Stimulated activated CD4-positive, alpha-beta T cell treated with anti-CD3 and anti-CD28 coated beads, Interleukin-15, amount 100 ng/mL, for 48 hours (primary cell): ENCODE measurements at places on chromosomes 16 and 17.

GRCh38 chr16:3029491-3030221 is 5.8 kb downstream of the THOC6 start:
- DNase-seq, result peak; percentile 51

DNA sequence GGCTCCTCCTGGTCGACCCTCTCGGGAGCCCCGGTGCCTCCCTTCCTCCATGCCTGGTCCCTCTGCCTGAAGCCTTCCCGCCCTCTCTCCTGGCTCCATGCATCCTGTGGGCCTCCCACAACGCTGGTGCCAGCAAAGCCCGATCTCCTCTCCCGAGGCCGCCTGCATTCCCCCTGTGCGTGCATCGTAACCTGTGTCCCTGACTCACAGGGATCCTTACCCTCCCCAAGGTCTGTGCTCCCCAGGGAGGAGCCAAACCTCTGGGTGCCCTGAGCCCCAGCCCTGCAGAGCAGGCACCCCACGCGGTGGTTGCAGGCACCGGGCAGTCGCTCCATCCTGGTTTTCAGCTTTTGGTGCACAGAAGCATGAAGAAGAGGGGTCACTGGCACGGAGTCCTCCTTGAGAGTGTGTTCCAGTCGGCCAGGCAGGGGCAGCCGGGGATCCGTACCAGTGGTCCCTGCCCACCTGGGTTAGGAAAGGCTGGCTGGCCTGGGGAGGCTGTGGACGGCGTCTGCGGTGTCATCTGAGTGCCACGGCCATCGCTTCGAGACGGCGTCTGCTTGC is 1.8 kb upstream of the ENPP7 start:
- no peak for DNase-seq

DNA sequence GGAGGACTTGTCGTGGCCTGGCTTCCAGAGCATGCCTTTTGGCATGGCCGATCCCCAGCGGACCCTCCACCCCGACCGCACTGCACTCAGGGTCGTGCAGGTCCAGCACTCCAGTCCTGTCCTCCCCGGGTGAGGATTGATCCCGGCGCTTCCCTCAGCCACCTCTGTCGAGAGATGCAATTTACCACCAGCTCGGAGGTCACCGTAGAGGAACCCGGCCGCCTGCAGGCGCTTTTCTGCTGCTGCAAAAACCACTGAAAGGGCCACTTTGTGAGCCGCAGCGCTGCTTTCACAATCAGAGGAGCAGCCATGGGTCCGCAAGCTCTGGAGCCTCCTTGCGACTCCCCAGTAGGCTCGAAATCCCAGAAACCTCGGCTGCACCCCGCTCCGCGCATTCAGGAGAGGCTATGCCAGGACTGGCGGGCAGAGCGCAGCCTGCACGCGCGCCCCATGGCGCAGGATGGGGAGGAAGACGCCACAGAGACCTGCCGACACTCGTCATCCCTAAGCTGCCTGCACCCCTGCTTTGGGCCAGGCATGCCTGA is 134.2 kb downstream of the HS3ST2 start:
- no peak for DNase-seq

- DNase-seq, result no peak
Measured at GRCh38 chr17:73358668-73359067, 46.9 kb upstream of the CDC42EP4 start.

- DNase-seq, result no peak
Measured at GRCh38 chr16:85165781-85166180, 53.5 kb upstream of the CIBAR2 start.

DNA sequence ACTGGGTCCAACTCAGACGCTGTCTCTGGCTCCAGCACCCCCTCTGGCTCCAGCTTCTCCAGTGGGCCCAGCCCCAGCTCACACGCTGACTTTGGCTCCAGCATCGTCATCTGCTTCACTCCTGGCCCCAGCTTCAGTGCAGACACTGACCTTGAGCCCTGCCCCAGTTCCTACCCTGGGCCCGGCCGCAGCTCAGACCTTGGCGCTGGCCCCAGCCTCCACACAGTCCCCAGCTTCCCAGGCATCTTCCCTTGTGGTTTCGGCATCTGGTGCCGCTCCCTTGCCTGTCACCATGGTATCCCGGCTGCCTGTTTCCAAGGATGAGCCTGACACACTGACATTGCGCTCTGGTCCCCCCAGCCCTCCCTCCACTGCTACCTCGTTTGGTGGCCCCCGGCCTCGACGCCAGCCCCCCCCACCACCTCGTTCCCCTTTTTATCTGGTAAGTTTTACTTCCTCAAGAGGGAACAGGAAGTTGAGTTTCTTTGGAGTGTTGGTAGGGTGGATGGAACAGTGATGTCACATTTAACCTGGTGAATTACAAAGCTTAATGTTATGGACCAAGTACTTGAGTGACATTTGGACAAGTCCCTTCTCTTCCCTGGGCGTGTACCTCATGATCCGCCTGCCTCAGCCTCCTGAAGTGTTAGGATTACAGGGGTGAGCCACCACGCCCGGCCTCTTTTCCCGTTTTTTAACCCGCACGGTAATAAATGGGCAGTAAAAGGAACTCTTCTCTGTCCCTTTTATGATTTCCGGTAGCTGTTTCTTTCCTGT is 23.4 kb upstream of the PHKG2 start:
- DNase-seq, result no peak

GRCh38 chr17:81120695-81121621 is 44.3 kb upstream of the PVALEF start:
- DNase-seq, result no peak

- DNase-seq, result no peak
Measured at GRCh38 chr16:19613834-19614233, 58.3 kb downstream of the VPS35L start.

- DNase-seq, result no peak
Measured at GRCh38 chr17:3035968-3036280, 27.5 kb downstream of the OR1D5 start.

- no peak for DNase-seq
Measured at GRCh38 chr17:77471984-77472461, 331.3 kb downstream of the SEC14L1 start.

DNA sequence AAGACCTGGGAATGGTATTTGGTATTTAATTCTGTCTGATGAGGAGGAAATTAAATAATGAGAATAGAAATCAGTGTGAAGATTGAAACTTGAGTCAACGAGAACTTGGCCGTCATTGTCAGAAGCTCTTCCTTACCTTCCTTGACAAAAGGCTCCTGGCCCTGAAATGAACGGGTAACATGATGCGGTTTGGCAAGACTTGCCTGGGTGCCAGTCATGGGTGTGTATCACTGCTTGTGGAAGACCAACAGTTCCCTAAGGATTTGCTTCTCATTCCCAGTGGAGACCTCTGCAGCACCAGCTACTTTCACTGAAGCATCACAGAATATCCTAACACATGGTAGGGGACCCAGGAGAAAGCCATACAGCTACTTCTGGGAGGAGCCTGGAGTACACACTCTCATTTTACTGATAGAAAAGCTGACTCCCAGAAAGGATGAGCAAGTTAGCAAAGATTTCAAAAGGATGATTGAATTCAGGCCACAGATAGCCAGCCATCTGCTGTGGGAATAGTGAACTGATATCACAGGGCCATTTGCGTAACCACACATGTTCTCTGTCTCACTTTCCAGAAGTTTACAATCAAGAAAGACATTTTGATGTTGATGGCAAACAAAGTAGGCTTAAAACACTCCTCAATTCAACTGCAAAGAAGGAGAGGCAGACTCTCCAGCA is 258.1 kb upstream of the SALL1 start:
- no peak for DNase-seq

DNA sequence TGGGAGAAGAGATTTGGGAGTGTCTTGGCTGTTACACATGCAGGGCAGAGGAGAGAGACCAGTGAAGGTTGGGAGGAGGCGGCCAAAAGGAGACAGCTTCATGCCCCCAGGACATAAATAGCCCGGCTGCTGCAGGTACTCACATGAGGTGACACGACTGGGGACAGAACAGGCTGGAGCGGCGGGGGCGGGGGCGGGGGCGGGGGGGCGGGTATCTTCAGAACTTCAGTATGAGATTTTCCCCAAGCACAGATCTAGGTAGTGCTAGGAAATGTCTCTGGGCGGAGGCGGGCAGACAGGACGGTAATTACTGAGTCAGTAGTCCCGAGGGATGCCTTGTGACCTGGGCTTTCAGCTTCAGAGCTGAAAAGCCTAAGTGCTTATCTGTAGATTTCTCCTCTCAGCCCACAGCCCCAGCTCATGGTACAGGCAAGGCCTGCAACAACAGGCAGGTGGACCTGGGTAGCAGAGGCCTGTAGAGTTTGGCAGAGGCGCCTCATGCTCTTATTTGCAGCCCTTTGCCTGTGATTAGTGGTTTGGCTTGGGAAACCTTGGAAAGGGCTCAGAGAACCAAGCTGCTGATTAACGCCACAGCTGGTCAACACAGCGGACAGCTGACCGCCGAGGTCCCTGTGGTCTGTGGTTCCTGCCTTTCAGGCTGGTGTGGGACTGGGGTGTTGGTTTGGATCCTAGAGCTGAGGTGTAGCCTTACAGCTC is 24.5 kb downstream of the UNK start:
- no peak for DNase-seq

- no peak for DNase-seq
Measured at GRCh38 chr17:61219460-61219859, 180.2 kb upstream of the TBX2 start.

DNA sequence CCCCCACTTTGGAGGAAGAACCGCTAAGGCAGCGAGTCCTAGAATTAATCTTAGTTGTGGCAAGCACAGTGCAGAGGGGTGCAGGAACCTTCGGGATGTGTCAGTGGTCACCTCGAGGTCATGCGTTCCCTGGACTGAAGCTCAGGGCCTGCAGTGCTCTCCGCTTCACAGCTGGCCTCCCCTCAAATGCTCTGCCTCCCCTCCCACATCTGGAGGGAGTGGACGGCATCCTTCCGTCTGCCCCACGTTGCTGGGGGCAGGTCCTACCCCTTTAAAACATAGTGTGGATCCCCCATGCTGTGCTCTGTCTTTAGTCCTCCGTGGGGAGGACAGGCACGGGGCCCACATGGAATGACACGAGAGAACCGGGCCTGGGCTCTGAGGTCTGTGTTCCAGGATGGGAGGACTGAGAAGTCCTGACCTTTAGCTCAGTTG is 99.5 kb upstream of the CDC42EP4 start:
- DNase-seq, result no peak

DNA sequence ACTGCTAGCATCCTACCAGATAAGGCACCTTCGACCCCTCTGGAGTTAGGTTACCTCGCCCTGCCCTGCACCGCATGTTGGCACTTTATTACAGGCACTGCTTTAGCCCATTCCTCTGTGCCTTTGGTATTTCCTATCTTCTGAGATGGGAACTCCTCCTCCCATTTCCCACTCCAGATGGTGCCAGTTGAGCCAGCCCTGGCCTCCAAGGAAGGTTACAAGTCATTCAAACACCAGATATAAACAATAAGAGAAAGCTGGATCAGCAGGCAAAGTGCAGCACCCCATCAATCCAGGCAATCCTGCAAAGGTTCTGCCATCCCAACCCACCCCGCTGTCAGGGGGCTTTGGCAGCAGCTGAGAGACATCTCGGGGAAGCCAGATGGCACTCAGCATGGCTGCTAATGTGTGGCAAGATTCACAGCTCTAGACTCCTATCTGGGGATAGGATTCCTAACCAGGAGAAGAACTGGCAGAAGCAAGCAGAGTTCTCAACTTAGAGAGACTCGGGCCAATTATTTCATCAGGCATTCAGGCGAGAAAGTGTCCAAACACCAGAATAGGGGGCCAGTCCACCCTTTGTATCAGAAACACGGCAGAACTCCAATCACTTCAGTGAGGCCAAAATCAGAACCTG is 113.0 kb downstream of the COPRS start:
- no peak for DNase-seq

- no peak for DNase-seq
Measured at GRCh38 chr17:67124450-67125148, 80.2 kb downstream of the CACNG1 start.

- DNase-seq, result no peak
Measured at GRCh38 chr17:37506678-37507077, 17.0 kb downstream of the DUSP14 start.

- no peak for DNase-seq
Measured at GRCh38 chr17:52297230-52298010, 138.9 kb upstream of the CA10 start.

DNA sequence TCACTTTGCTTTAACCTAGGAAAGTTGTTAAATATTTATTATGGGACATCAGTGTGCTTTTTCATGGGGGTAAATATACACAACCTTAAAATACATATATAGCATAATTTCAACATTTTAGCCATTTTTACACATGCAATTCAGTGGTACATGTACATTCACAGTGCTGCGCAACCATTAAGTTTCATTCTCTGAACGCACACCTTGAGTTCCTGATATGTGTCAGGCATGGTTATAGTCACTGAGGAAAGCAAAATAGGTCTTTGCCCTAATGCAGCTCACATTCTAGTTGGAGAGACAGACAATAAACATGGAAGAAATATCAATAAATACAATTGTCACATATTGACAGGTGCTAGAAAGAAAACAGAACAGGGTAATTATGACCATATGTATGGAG is 12.8 kb upstream of the CNEP1R1 start:
- DNase-seq, result no peak

- DNase-seq, result no peak
Measured at GRCh38 chr16:27224741-27225300, 21.5 kb downstream of the KDM8 start.

DNA sequence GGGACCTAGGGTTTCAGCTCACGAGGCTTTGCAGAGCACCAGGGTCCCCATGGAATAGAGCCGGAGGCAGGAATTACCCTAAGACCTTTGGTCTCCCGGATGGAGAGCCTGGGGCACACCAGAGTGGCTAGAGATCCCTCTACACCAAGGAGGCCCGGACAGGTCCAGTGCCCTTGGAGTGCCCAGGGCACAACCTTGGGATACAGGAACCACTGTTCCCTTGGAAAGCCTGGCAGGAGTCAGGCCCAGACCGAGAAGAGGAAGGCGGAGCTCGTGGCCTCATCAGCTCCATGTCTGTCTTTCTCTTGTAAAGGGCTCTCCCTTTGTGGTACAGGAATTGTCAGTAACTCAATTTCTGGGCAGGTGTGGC is 3.8 kb upstream of the DBNDD1 start:
- DNase-seq, result no peak

DNA sequence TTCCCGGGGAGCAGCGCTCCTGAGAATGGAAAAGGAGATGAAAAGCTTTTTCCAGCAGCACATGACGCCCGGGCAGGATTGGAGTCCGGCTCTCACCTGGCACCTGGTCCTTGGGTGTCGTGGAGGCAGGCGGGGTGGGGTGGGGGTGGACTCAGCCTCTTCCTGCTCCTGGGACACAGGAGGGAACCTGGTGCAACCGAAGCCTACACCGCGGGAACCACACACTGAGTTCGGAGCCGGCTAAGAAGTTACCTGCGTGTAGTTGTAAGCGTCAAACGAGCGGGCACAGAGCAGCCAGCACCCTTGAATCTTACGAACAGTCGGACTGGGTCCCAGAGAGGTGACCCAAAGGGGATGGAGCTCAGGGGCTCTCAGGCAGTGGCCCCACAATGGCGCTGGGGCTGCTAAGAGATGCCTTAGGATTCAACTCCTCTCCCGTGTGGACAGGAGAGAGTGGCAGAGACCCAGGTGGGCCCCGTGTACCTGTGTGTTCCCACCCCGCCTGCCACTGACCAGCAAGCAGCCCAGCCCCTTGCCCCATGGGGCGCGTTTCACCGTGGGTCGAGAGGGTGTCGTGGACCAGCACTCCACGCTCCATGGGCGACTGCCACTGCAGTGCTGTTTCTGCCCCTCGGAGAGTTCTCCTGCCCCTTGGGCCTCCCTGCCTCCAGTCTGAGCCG is 105.8 kb upstream of the METRNL start:
- no peak for DNase-seq

- no peak for DNase-seq
Measured at GRCh38 chr16:57813466-57813865, 11.2 kb upstream of the KIFC3 start.
